Amniotic epithelial cell (primary cell): ENCODE measurements at places on chromosomes 5 and 9.
A peak's percentile ranks its signal among the peaks of the same experiment; 100 is the strongest.

DNA sequence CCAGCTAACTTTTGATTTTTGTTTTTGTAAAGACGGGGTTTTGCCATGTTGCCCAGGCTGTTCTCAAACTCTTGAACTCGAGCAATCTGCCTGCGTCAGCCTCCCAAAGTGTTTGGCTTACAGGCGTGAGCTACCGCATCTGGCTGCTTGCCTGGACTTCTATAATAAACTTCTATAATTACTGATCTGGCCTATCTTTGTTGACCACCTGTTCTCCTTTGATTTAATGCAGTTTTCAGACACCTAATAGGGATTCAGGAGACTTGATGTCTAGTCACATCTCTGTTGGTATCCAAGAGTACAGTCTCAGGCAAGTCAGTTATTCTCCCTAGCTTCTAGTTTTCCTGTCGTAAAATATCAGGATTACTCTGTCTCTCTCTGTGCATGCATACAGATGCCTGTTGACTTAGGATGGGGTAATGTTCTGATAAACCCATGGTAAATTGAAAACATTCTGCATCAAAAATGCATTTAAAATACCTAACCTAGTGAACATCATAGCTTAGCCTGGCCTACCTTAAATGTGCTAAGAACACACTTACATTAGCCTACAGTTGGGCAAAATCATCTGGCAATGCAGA, 51.5 kb upstream of the NR3C1 start:
- DNase-seq = no peak

DNA sequence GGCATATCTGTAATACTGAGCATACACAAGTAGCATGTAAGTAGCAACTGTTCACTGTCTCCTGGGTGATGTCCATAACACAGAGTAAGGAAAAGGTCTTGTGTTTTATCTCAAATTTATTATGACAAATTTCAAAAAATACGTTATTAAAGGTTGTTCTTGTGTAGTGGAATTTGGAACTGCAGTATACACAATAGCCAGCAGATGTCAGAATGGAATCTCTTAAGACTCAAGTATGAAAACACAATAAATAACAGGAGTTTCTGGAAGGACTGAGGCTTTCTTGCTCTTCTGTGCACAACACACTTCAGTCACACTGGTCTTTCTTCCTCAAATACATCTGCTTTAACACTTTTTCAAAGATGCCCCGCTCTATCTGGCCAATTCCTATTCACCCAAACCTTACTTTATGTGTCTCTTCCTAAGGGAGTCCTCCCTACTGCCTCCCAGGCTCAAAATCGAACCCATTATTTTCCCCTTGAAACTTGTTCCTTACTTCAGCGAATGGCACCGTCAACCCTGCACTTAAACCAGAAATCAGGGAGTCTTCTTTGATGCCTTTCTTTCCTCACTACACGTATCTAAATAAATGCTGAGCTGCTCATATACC, 6.5 kb upstream of the FBXO10 start:
- peak; percentile 78 for DNase-seq

GRCh38 chr9:83154821-83155220, 91.9 kb upstream of the RASEF start:
- no peak for DNase-seq

DNA sequence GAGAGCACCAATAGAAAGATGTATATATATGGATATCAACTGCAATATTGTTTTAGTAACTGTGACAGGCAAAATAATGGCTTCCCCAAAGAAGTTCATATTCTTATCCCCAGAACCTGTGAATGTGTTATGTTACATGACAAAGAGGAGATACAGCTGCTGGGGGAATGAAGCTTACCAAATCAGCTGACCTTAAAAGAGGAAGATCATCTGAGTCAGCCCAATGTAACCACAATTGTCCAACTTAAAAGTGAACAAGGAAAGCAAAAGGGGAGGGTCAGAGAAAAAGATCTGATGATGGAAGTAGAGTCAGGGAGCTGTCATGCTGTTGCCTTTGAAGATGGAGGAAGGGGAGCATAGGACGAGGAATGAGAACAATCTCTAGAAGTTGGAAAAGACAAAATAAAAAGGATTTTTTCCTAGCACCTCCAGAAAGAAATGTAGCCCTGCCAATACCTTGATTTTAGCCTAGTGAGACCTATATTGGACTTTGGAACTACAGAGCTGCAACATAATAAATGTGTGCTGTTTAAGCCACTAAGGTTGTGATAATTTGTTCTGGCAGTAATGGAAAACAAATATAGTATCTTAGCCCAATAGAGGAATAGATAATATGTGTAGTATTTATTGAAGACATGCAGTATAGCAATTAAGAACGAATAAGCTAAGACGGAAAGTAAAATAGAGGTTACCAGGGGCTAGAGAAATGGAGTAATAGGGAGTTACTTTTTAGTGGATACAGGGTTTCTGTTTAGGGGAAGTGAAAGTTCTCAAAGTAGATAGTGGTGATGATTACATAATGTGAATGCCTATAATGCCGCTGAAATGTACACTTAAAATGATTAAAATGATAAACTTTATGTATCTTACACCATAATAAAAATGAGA, 115.9 kb downstream of the PIK3R1 start:
- DNase-seq = peak; percentile 79

DNA sequence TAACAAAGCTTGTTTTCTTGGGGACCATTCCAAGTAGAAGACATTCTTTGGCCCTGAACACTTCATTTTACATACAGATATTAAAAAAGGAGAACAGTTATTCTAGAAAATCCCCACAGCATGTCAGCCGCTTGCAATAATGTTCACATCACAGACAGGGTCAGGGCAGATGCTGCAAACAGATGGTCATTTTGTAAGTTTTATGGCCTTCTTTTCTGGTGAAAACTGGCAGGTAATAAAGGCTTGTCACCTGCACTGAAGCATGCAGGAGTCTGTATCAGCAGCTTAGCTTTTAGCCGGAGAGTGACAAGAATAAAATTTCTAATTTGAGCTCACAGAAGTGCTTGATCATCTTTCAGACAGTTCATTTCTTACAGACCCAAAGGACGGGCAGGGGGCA, 220.9 kb upstream of the DAP start:
- no peak for DNase-seq

DNA sequence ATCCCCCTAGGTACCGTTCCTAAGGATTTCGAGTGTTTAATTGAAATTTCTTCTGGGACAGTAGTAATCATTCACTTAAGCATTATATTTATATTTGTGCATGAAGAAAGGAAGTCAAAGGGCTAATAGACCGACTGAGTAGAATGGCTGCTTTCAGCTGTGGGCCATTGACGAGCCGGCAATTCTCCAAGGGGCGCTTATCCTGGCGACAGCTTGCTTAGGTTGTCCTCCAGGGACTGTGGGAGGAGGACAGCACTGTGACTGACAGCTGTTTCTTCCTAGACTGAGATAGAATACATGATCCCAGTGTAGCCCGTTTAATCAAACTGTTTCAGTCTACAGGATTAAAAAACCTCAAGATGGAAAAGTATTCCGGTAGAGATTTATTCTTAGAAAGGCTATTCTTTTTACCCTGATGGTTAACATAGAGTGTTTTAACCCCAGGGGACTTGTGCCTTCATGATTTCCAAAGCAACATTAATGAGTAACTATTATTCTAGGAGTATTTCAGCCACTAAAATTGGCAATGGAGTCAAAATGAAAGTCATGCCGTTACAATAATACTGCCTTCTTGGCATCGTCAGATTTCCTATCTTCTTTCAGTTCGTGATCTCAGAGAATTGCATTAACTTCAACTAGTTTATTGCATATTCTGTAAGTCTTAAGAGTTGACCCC, 943.1 kb upstream of the WWC1 start:
- no peak for DNase-seq

DNA sequence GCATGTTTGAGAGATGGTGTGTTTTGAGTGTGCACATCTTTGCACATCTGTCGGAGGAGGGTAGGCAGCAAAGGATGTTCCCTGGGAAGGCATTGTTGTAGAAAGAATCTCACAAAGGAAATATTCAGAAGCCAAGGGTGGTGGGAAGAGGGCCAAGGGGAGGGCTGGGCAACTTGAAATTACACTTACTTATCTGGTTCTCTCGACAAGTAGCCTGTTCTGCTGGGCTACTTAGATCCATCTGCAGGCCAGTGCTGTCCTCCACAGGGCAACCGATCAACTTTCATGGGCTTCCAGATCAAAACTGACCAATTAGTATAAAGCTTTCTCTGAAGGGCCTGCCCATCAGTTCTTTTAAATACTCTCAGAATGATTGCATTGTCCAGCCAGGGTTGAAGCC, 495.2 kb downstream of the GADD45G start:
- DNase-seq = no peak

- no peak for DNase-seq
Measured at GRCh38 chr9:27943501-27943900, 370.2 kb upstream of the C9orf72 start.

DNA sequence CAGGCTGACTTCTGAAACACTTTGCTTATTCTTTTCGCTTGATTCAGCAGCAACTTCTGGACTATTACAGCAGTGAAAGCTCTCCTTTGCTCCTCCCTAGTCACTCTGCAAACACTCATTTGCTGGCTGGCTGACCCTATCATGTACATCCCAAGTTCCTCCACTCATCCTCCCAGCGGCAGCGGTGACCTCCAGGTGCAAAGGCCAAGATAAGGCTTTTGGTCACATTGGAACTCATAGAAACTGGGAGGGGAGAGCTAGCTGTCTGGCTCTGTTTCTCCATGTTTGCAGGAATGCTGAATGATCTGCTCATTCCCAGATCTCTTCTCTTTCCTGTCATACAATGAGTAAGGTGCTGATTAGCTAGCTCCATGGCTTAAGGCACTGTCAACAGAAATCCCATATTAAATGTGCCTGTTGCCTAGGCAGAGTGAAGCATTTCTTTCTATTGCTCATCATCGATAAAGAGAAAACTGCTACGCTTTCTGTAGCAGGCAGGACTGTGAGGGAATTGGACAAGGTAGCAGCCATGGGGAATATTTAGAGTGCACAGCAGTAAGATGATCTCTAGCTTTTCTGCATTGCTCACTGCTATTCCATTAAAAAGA, 250.5 kb upstream of the PDE4D start:
- DNase-seq = no peak

DNA sequence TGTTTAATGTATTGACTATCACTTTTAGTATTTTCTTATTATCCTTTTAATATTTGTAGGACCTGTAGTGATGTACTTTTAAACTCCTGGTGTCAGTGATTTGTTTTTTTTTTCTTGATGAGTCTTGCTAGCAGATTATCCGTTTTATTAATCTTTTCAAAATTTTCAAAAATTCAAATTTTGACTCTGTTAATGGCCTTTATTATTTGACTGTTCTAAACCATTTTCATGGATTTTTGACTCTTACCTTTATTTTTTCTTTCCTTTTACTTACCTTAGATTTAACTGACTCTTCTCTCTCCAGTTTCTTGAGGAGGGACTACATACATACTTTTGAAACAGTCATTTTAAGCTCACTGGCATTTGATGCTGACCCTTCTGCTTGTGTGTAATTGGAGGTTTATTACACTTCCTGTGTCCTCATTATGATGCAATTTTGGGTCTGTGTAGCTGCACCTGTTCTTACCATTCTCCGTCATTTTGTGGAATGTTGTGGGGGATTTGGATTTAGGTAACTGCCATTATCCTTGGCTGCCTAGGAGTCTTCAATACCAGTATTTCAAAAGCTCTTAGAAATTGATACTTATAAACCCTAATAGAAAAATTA, 32.0 kb upstream of the EXOC3 start:
- DNase-seq = no peak

- DNase-seq = no peak
Measured at GRCh38 chr9:104725014-104725413, 22.5 kb upstream of the NIPSNAP3A start.

- DNase-seq = no peak
Measured at GRCh38 chr9:128714586-128715435, 9.1 kb downstream of the ZDHHC12 start.

DNA sequence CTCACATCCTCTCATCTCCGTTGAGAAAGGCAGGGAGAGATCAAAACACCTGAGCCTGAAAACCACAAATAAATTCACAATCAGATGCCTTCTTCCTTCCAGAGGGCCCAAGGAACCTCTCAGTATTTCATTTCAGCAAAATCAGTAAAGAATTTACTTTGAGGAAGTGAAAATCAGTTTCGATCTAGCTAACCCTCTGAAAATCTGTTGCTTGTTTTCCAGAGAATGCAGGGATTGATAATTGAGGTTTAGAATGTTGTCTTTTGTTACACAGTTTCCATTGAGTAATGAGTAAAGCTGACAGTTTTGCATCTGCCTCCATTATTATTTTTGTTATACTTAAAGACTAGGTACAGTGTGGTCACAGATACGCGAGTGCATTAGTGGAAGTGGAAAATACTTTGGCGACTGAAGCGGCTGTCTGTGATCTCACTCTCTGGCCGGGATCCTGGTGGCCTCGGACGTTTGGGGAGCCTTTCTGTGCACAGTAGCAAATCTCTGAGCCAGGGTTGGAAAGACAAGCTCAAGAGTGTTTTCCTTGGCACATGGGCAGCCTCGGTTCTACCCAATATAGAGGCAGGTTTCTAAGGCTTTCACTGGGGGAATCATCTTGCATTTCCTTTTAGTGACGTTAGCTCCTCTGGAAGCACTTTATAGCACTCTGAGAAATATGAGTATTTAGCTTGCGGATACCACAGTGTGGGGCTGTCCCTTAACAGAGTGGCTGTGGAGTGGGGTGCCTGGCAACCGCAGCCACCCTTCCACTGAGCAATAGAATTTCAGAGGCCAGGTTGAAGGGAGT, 32.2 kb upstream of the ANGPTL2 start:
- DNase-seq = no peak

DNA sequence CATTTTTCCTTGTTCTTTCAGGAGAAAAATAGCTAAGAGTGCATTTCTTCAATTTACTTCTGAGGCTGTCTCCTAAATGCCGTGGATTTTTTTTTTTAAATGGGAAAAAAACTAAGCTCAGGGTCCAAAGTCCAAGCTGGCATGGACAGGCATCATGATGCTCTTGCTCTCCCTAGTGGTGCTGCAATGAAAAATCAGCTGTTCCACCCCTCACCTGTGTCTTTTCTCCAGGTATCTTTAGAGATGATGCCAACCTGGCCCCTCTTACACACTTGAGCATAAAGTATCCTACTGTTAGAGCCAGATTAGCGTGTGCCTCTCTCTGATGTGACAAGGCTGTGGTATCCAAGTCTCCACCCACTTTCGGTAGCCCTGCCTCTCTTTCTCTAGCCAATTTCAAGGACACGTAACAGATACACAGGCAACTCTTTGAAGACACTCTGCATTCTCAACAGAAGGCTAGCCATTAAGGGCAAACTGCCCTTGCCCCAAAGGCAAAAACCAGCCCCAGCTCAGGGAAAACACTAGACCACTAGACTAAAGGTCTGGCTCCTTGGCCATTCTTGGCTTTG, 208.8 kb downstream of the SAXO1 start:
- peak; percentile 38 for DNase-seq

DNA sequence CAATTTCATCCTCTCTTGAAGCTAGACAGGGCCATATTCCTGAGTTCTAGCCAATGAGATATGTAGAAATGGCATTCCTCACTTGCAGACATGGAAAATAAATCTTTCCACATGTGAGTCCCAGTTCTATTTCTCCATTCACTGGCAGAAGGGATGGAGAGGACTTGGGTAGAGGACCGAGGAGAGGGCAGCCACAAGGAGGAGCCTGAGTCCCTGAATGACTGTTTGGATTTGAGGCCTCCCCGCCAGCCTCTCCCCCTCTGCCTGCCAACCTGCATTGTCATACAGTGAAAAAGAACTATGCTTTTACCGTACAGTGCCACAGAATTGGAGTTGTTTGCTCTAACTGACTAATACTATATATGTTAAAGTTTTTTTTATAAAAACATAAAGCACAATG, 583.0 kb upstream of the WWC1 start:
- no peak for DNase-seq
